ENCODE measurements at places on chromosomes 12 and 14.

DNA sequence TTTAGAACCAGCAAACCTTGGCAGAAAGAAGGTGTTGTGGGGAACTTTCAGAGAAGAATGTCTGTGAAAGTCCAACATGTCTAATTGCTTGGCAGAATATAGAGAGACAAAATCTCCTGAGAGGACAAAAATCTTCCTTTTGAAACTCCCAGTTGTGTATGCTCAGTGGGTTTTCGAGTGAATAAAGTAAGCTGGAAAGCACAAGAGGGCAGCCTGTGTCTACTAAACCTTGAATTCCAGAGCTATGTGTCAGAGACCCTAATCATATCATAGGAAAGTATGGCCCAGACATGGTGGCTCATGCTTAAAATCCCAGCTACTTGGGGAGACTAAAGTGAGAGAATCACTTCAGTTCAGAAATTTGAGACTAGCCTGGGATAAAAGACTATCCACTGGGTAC lies 661.2 kb downstream of the SLC16A7 start:
- DNase-seq = no peak

- no peak for DNase-seq
Observed at GRCh38 chr12:53231671-53231920, 413 bp downstream of the RARG start.

DNA sequence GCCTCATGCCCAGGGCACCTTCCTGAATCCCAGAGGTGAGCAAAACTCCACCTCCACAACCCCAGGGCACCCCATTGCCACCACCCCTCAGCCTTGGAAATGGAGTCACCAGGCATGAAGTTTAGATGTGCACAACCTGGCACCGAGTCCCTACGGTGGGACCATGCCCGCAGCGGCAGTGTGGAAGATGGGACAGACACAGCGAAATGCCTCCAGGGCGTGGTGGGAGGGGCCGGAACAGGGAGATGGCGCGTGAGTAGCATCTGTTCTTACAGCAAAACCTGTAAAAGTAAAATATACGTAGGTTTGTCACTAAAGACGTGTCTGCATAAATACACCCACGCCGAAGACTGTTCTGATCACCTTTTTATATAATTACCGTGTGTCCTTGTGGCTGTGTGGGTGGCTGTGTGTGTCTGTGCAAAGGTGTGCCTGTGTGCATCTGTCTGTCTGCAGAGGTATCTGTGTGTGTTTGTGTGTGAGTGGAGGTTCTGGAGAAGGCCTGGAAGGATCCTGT lies 17.4 kb upstream of the DEGS2 start:
- DNase-seq = no peak

- no peak for DNase-seq
Observed at GRCh38 chr12:71947645-71948105, 9.0 kb downstream of the TPH2 start.

GRCh38 chr12:89350260-89350629 lies 2.1 kb downstream of the DUSP6 start:
- no peak for DNase-seq
